ENCODE measurements at places on chromosomes 4 and X.

- DNase-seq: no peak
These were observed 159.8 kb downstream of the SLC4A4 start for GRCh38 chr4:71498625-71499024.

DNA sequence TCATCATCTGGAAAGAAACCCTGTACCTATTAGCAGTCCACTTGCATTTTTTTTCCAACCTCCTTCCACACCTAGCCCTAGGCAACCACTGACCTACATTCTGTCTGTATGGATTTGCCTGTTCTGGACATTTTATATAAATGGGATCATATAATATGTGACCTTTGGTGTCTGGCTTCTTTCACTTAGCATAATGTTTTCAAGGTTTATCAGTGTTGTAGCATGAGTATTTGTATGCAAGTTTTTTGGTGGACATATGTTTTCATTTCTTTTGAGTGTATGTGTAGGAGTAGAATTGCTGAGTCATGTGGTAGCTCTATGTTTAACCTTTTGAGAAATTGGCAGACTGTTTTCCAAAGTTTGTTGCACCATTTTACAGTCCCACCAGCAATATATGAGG, 198.6 kb downstream of the CEP135 start:
- no peak for DNase-seq

DNA sequence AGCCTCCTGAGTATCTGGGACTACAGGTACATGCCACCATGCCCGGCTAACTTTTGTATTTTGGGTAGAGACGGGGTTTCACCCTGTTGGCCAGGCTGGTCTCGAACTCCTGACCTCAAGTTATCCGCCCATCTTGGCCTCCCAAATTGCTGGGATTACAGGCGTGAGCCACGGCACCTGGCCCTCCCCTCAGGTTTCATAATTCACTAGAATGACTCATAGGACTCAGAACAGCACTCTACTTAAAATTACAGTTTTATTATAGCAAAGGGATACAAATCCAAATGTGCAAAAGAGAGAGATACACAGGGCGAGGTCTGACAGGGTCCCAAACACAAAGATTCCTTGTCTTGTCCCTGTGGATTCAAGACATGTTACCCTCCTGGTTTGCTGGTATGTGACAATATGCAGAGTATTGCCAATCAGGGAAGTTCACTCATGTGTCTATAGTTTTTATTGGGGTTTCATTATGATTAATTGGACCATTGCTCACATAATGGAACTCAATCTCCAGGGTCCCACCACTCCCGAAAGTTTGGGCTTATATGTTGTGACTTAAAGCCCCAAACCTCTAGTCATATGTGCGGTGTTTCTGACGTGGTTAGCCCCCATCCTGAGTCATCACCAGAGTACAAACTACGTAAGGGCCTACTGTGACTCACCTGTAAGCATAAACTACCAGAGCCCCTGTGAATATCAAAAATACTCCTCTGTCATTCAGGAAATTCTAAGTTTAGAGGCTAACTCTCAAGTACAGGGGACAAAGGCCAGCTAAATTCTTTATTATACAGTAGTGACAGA, 5.2 kb downstream of the YIPF6 start:
- DNase-seq: peak; percentile 6

GRCh38 chr4:128590773-128591172, 218.7 kb upstream of the JADE1 start:
- DNase-seq: no peak

GRCh38 chr4:115332078-115332477, 218.7 kb upstream of the NDST4 start:
- DNase-seq: no peak

DNA sequence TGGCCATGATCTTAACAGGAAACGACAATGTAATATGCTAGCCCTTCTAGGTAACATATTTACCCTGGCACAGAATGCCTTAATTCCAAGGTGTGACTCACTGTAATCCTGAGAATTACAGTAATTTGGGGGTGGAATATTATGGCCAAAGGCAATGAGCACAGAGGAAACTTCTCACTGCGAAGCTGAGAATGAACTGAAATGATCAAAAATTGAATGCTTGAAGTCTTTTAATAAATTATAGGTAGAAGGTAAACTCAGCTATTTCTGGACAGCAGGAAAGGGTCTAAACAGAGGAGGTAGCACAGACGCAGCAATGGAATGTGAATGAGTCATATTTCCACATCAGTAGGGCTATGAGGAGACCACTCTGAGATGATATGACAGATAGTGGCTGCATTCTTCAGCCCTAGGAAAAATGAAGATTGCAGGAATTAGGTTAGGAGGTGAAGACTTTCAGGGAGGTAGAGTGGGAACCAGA, 312.6 kb downstream of the PACRGL start:
- no peak for DNase-seq

DNA sequence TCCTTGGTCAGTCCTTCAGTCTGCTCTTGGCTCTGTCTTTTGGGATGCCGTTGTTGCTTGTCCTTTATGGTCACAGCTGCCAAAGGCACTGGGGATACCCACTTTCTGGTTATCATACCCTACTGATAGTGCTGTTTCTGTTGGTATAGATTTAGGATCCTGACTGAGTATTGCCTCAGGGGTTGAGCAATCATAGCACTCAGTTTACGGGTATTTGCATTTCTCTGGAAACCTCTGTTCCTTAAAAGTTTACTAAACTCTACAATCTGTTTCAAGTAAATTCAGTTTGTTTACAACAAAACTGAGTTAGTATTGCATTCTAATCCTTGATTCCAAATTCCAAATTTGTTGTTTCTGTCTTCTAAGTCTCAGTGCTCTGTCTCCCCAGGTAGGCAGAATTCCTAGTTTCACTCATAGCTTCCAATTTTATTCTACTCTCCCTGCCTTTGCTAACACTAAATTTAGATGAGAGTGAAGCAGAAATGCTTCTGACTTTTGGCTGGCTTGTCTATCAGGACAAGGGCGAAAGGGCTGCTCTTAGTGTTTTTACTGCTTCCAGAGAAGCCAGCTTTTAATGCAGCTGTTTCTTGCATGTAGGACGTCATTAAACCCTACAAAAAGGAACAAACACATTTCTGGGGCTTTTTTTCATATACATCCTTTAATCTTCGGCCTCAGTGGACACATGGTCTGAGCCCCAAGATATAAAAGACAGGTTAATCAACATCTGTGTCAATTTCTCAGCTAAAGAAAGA, 17.2 kb upstream of the TET2 start:
- no peak for DNase-seq

GRCh38 chrX:134654398-134655012, 3.8 kb downstream of the PLAC1 start:
- DNase-seq: no peak

All from activated naive CD8-positive, alpha-beta T cell treated with anti-CD3 and anti-CD28 coated beads, Interleukin-2, amount 50 U/mL, for 16 hours (primary cell).